Activated CD4-positive, CD25-positive, alpha-beta regulatory T cell (primary cell): ENCODE measurements at places on chromosomes 6 and 20.

DNA sequence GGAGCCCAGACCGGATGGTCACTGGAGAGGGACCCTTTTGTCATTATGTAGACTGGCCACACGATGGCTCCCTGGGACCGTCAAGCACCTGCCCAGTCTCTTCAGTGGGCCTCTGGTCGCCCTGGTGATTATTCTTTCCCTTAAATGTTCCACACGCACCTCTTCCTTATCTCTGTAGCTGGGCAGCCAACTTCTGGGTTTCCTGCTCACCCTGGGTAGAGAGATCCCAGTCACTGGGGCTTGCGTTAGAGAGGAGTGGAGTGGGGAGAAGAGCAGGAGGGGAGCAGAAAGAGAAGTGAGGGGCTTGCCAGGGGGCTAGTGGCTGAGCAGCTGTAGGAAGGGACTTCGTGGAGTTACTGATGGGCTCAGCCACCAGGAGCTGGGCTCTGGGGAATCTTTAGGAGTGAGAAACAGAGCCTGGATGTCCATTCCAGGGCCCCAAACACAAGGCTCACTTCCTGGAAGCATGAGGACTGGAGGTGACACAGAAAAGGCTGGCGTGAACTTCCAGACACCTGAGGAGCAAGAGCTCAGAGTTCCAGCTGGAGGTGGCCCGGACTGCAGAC is 150.1 kb downstream of the DHX35 start:
- no peak for DNase-seq

DNA sequence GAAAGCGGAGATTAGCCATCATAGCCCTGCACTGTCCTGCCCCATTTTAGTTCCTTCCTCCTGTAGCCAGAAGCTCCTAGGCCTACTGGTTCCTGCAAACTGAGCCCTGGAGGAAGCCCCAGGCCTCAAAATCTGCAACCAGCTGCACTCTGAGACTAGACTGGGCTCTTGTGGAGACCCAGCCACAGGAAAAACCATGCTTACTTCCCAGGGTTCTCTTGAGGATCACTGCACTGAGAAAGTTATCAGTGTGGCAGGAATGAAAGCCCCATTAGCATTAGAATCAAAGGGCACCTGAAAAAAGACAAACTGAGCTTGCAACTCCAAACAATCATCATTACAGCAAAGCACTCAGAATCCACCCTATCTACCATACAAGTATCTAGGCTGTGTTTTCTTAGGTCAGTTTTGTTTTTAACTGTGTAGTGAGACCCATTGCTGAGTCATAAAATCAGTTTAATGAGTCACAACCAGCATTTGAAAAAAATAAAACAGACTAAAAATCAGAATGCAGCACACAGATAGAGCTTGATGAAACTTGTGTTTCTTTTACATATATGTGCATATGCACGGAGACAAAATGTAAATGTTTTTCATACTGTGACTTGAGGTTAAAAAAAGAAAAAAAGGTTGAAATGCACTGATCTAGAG is 91.0 kb downstream of the UNC5CL start:
- DNase-seq: no peak

GRCh38 chr6:157769776-157770426 is 53.1 kb upstream of the SNX9 start:
- DNase-seq: no peak

DNA sequence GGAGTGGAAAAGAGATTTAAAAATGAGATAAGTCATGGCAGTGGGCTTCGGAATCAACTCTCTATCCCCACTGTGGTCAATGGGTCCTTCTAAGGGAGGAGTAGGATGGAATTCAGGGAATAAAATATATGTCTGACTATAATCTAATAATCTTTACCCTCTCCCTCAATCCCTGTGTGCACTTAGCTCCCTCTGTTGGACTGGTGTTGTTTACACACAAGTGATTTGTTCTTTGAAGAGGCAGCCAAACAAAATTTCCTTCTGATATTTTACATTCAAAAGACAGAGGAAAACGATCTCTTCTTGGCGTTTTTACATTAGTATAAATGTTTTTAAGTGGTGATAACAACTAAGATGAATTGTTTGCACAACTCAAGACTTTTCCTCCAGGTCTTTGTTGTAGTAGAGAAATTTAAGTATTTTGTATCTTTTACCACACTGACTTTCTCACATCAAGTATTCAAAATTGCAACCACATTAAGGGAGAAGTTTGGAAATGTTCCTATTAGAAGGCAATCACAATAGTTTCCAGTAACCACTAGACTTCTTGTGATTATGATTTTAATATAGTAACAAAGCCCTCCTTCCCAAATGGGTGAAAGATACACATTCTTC is 317.8 kb downstream of the CENPW start:
- DNase-seq: no peak

- no peak for DNase-seq
Observed at GRCh38 chr6:159151266-159151855, 17.8 kb upstream of the FNDC1 start.

DNA sequence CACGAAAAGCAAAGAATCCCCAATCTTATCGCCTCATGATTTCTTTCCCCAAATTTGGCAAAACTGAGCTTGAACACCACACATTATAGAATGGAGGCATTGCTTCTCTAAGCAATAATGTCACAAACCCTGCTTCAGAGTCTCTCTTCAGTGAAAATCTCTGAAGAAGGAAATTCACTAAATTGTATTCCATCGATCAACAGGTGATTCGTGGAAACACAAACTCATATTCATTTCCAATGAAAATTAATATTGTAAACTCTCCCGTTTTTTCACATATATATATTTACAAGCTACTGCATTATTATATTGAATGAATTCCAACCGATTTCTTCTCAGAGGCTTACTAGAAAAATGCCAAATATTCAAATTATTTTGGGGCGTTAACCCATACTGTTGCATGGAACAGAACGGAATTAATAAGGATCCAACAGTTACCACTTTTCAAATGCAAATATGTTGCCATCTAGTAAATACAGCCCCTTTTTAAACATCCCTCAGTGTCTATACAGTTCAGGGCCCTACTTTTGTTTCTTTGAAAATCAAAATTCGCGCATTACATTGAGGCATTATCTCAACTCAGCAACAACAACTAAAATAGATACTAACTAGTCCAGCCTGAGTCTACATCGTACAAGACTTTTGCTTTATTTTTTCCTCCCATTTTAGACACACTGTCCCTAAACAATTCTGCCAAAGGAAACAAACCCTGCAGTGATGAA is 1.3 kb downstream of the KIF13A start:
- no peak for DNase-seq

DNA sequence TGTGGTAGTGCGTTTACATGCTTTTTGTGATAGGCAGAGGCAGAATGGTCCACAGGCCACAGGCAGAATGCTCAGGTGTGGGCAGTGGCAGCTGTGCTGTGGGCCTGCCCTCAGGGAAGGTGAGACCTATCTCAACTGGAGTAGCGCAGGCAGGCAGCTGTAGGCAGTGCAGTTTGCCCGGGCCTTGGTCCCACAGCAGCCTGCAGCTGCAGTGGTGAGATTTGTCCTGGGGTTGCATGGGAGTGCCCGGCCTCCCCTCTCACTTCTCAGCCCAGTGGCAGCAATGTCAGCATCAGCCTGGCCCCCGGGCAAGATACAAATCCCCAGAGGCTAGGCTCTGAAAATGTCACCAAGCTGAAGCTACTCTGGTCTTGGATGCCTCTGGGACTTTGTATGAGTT is 6.1 kb upstream of the PPIL4 start:
- no peak for DNase-seq

GRCh38 chr20:60897976-60898375 is 354.1 kb upstream of the CDH4 start:
- no peak for DNase-seq

GRCh38 chr20:58765780-58766179 is 73.2 kb downstream of the NPEPL1 start:
- DNase-seq: no peak

- DNase-seq: no peak
Observed at GRCh38 chr6:151723152-151723551, 84.3 kb upstream of the ESR1 start.

DNA sequence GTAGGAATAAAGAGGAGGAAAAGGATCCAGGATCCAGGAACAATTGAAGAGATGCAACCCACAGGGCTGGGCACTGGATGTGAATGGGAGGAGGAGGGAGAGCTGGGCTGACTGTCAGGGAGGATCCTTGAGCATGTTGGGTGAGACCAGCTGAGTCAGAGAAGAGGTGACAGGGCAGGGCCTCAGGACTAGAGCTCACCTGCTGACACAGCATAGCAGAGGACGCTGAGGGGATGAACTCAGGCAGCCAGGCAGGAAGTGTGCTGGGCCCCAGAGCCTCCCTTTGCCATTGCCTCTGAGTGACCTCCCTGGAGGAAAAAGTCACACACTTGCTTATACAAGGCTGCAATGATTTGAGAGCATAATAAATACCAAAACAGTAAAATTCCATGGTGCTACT is 72.3 kb downstream of the ZNF133 start:
- no peak for DNase-seq

DNA sequence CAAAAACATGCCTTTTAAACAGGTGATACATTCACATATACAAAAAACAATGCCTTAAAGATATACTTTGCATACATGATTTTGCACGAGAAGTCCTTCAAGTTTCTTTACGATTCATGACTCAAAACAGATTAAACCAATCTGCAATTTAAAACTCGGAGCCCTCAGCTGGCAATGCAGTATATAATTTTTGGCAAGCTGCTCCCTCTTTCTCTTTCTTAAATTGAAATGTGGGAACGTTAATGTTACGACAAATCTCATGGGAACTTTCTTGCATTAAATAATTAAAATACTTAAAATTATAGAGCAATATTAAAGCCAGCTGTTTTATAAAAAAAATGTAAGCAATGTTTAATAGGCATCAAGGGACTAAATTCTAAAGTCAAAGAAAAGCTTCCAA is 334.6 kb downstream of the ESR1 start:
- no peak for DNase-seq

DNA sequence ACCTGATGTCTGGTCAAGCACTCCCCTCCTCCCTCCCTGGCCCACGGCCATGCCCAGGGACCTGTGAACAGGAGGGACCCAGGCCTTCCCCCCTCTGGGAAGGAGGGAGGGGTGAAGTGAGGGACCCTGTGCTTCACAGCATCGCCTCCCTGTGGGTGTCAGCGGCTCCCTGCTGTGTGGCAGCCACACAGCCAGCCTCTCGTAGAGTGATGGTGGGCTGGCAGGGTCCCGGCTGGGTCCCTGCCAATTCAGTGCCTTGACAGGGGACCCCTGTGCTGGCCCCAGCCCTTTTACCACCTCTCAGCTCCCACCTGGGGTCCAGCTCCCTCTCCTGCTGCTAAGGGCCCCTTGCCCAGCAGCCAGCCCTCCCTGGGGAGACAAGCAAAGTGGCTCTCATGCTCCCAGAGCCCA is 31.3 kb upstream of the GRM4 start:
- no peak for DNase-seq

DNA sequence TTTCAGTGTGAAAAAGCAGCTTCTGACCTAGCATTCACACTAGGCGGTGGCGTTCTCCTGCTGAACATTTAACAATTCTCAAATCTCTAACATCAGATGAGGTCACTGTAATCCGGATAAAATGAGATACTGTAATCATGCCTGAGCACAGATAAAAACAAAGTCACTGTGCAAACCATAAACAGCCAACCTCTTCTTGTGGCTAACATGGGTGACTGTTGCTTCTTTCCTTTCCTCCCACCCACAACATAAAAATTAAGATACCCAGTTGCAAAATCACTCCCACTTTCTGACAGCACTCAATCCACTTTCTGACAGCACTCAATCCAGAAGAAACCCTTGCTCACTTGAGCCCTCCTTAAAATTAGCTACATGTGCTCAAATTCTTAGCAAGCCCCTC is 11.5 kb upstream of the ALDH8A1 start:
- no peak for DNase-seq

DNA sequence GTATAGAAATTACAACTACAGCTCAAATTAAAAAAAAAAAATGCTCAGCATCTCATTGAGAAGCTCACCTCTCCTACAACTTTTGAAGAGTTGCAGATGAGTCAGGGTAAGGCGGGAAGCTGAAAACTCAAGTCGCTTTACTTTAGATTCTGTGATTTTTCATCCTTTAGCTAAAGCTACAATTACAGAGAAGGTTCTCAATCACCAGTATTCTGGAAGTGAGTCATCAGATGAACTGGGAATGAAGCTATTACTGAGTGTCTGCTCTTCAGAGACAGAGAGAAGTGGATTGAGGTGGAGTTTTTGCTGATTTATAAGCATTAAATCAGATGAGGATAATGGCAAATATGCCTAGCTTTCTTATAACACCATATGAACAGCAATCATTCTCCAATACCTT is 91.9 kb downstream of the TFAP2A start:
- DNase-seq: no peak

GRCh38 chr6:47852727-47853126 is 70.9 kb downstream of the OPN5 start:
- DNase-seq: no peak

GRCh38 chr6:127923135-127923534 is 22.3 kb upstream of the THEMIS start:
- no peak for DNase-seq

GRCh38 chr20:63085151-63085861 is 78.5 kb upstream of the BHLHE23 start:
- no peak for DNase-seq

GRCh38 chr6:71126506-71126905 is 162.1 kb upstream of the OGFRL1 start:
- no peak for DNase-seq

DNA sequence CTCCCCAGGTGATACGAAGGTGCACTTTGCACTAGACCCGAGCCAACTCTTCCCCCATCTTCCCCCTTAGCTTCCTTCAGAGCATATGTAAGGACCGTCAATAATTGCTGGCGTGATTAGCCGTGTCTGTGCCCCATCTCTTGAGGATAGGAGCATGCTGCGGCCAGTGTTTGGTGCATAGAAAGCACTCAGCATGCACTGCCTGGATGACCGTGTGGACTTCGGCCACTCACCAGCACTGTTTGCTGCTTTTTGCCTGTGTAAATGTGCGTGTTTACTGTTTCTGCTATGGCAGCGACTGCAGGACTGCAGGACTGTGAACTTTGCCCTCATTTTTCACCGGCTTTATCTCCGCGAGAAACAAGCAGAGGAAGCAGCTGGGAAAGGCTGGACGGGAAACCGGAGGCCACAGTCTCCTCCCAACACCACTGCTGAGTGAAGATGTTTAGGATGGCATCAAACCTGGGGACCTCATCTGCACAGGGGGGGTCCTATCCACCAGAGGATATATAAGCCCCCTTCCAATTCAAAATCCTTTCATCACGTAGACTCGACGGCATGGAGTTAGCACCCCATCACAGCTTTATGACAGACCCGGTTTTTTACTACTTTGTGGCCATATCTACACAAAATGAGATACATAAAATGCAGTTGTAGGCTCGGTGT is 150.6 kb upstream of the AFDN start:
- no peak for DNase-seq

DNA sequence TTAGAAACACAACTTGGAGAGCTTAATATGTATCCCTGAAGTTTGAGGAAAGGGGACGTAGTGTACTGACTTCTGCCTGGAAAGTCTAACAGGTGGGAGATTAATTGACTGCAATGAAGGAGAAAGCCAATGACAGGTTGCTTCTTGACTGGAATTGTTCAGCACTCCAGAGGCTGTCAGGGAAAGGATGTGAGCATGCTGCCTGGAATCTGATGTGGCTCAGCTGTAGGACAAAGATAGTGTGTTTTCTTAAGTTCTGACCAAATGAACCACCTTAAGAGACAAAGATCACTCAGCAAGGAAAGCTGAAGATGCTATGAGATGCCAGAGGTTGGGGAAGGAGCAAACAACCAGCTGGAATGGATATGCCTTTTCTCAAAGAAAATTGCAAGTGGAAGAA is 185.8 kb downstream of the PHF3 start:
- no peak for DNase-seq
